Panc1 (cell line): ENCODE measurements at places on chromosomes 6 and 20.
A peak's percentile ranks its signal among the peaks of the same experiment; 100 is the strongest.

DNA sequence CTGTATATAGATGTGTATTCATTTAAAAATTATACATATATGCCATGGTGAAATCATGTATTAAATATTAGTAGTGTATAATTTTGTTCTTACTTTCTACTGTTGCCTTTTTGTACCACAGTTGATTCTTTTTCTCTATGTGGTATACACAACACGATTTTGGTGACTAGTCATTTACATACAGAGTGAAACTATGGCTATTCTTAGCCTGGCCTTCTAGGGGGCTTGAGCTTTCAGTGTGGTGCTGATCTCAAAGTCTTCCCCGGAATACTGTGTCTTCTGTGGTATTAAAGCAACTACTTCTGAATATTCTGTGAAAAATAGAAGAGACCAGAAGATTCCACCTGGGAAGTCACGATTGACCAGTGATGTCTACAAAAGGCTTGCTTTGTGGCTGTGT, 301.9 kb downstream of the UTRN start:
- DNase-seq: no peak

DNA sequence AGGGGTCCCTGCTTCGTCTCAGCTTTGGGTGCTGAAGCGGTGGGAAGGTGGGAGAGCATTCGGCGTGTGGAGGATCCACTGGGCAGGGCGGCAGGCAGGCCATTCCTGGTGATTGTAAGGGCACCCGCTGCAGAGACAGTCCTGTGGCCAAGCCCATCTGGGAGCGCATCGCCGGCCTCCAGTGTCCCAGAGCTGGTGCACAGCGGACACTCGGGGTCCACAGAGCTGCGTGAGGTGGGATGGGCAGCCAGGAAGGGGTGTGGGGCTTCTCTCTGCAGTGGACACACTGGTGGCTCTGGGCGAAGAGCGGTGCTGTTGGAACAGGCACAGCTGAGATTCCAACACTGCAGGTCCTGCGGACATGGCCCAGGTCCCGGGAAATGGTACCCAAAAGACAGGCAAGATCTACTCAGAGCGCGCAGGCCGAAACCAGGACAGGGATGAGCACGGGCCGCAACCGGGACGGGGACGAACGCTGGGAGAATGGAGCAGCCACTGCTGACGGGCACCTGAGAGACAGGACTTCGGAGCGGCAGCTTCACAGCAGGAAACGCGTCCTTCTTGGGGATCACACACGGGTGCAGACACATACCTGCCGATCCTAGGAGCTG, 188.2 kb downstream of the ERMARD start:
- no peak for DNase-seq

DNA sequence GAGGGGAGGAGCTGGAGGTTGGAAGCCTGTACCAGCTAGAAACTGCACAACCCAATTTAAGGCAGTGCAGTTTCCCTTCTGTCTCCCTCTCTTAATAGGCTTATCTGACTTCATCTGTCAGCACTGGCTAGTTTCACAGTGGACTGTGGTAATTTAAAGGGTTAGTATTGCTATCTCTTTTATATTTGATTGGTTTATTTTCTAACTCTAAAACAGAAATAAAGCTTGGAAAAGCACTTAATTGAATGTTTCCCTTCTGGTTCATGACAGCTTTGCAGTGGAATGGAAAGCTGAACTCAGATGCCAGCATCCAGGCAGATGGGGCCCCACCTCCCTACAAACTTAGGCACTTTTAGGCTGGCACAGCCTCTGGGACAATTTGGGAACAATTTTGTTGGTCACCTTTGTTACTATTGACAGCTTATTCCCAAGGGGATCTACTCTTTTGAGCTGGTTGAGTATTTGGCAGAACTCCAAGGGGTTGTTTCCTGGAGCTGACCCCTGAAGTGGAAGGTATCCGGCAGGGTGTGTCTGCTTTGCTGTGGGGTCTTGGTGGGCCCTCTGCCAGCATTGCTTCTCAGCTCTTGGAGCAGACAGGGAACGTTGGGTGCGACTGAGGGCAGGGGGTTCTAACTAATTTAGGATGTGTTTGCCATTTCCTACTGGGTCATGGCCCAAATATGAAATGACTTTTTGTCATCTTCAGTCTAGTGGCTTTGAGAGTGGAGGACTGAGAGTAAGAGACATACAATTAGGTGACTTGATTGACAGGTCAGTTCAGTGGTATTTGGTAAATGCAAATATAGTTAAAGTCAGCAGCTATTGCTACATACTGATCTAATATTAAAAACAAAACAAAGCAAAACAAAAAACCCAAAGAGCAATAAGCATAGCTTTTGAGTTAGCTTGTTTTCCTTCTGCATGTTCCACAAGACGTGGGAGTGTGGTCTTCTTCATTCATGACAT, 9.3 kb downstream of the SH3BGRL2 start:
- no peak for DNase-seq

- DNase-seq: no peak
These were observed 1.9 kb upstream of the ETV7 start for GRCh38 chr6:36389353-36389752.

DNA sequence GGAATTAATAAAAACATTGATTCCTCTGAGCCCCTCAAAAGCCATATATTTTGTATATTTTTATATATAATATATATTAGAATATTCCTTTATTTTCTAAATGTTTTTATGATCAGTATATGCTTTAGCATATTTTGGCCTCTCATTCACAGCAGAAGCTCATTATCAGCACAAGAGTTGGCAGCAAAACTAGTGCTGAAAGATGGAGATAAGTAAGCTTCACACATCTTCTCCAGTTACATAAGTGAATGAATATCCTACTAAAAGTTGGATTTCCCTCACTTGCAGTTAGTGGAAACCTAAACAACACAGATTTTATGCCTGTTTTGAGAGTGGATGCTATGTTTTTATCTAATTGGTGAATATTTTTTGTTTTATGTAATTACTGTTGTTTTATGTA, 1303.8 kb upstream of the ADGRB3 start:
- no peak for DNase-seq

DNA sequence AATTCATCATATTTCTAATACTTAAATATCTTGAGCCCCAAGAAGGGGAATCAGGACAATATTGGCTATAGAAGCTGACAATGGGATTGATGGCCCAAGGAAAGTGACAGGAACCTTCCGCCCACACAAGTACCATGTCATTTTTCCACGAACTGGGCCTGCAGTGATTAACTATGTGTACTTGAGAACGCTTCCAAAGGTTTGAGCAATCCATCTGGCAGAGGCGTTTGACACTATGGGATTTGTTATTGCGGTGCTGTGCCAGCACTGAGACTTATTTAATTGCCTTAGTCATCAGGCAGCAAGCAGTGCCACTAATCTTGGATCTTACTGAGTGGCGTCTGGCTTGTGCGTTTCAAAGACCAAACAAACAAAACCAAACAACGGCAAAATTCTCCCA, 135.6 kb upstream of the UST start:
- no peak for DNase-seq

DNA sequence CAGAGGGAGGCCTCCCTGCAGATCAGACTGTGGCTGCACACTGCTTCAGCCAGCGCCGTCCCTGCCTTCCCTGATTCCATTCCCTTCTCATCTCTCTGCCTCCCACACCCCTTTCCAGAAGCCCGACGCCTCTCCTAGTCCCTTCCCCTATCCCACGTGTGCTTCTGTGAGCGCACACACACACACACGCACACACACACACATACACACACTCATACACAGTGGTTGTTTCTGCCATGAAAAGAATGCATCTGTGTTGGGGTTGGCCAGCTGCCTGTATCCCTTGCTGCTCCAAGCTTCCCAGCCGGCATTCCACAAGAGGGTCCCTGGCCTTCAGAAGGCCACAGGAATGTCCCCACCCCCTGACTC, 51.7 kb downstream of the MOCS1 start:
- DNase-seq: no peak

GRCh38 chr6:45500924-45501816, 123.4 kb upstream of the SUPT3H start:
- DNase-seq: no peak

- no peak for DNase-seq
These were observed 10.4 kb downstream of the TMEM14C start for GRCh38 chr6:10733151-10733715.

DNA sequence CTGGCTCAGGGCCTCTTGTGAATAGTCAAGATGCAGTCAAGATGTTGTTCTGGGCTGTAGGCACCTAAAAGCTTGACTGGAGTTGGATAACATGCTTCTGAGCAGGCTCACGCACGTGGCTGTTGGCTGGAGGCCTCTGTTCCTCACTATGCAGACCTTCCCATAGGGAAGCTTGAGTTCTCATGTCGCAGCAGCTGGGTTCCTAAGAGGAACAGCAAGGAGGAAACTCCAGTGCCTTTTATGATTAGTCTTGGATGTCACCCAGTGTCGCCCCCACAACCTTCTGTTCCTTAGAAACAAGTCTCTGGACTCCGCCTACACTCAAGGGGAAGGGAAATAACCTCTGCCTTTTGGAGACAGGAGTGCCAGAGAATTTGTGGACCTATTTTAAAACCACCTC, 210.7 kb downstream of the BCAS1 start:
- no peak for DNase-seq

DNA sequence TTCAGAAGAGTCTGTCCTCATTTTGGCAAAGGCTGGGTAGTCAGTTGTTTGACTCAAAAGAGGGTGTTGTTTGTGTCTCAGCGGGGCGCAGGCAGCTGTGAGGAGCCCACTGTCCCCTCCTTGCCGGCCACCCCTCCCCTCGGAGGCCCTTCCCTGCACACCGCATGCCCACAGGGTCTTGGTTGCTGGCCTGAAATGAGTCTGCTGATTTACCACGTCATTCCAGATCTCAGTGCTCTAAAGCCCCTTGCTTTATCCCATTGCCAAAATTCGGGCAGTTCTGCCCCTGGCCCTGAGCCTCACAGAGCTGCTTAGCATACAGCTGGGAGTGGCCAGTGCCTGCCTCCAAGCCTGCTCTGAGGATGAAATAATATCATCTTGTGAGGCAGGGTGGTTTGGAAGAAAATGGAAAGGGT, 220.7 kb downstream of the UST start:
- DNase-seq: no peak

DNA sequence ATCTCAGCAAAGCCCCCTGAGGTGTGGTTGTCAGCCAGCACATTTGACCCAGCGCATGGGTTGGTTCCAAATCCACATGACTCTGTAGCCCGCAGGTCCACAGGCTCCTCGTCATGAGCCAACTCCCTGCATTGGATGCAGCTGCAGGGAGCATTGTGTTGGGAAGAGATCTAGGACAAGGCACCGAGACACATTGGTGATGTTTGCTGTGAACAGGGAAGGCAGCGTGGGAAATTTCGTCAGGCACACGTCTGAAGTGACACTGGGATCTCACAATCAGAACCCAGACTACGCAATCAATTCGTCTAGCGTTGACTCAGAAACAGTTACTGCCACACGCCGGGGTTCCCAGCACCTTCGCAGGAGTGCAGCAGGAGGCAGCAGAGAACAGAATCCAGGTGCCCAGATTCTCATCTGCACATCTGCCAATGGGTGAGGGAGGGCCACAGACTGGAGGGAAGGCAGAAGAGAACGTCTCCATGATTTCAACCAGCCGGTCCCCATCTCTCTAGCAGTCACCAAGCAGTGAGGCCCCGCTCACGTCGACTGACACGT, 177.0 kb downstream of the TTLL2 start:
- DNase-seq: peak; percentile 13

GRCh38 chr20:481167-481566, 18.8 kb upstream of the TBC1D20 start:
- DNase-seq: no peak

DNA sequence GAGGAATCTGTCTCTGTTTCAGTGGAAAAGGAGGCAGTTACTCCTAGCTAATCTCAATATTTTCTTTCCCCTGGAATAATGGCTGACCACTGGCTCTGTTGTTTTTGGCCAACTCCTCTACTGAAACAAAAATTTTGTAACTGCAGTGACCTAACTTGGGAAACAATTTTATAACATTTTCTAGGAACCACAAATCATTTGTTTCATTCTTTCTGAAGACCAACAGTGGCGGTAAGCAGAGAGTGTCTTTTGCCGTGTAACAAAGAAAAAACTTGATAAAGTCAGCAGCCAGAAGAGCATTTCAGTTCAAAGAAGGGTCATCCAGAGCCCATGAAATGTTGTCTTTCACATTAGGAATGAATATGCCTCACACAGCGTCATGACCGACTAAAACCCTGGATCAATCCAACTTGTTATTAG, 11.8 kb upstream of the BFSP1 start:
- no peak for DNase-seq

DNA sequence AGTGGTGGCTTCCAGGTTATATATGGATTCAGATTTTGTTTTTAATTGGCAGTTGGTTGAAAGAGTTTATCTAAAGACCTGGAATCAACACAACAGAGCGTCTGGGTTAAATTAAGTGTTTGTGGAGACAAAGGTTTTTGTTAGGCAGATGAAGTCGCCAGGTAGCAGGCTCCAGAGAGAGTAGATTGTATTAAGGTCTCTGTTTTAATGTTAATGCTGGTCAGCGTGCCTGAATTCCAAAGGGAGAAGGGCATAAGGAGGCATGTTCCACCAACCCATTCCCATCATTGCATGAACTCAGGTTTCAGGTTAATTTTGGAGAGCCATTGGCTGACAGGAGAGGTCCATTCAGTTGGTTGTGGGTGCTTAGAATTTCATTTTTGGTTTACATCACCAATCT, 744.1 kb upstream of the GJE1 start:
- no peak for DNase-seq

- no peak for DNase-seq
These were observed 764.2 kb downstream of the TENT5A start for GRCh38 chr6:80988286-80988685.

GRCh38 chr6:142735204-142735603, 209.8 kb downstream of the HIVEP2 start:
- no peak for DNase-seq

DNA sequence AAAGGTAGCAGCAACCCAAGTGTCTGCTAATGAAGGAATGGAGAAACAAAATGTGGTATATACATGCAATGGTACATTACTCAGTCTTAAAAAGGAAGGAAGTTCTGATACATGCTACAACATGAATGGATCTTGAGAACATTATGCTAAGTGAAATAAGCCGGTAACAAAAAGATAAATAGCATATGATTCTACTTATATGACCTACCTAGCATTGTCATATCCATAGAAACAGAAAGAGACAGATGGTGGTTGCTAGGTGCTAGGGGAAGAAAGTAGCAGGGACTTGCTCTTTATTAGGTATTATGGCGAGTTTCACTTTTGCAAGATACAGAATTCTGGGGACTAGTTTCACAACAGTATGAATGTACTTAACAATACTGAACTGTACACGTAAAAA, 46.6 kb downstream of the UBR2 start:
- DNase-seq: no peak

- peak; percentile 72 for DNase-seq
These were observed 100.3 kb downstream of the GMPR start for GRCh38 chr6:16338577-16339264.

DNA sequence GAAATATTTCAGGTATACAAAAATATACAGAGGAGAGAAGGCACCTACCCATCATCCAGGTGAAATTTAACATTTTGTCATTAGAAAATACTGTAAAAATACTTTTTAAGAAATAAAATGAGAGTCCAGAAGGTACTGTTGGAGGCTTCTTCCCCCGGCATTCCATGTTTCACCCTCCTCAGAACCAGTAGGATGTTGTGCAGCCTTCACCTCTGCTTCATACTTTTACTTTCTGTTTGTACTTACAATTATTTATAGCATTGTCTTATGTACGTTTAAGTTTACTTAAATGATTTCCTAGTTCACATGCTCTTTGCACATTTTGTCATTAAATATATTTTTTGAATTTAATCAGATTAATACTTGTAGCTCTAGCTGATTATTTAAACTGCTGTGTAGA, 30.9 kb downstream of the TMEM200A start:
- no peak for DNase-seq
